ENCODE measurements at places on chromosomes 1 and 21.

GRCh38 chr1:74468982-74469603 lies 43.3 kb downstream of the LRRC53 start:
- DNase-seq = no peak

DNA sequence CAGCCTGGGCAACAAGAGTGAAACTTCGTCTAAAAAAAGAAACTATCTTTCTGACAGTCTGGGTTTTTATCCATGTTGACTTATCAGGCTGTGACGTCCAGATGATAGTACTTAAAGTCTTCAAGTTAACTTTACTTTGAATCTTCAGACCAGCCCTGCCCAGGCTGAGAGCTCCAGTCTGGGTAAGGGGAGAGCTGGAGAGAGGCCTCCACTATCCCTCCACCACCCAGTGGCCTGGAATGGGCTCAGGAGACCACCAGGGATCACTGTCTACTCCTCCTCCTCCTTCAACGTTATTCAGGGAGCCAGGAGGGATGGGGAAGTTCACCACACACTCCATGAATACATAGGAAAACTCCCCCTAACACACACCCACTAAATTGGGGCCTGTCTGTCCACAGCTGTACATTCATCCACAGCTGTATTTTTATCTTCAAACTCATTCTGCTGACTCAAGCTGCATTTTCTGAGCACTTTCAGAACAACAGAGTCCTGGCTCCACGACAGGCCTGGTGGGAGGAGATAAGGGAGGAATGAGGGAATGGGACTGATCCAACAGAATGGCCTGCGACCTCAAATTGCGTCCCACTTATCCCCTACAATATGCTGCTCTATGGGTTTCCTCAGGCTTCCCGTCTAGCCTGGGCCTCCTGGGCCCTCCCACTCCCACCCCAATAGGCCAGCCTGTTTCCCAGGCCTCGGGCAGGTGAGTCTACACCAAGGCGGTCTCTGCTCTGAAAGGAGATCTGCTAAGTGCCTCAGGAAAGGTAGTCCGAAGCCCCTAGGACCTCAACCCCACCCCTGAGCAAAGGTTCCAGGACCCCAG lies 1.8 kb downstream of the SLC45A3 start:
- no peak for DNase-seq

DNA sequence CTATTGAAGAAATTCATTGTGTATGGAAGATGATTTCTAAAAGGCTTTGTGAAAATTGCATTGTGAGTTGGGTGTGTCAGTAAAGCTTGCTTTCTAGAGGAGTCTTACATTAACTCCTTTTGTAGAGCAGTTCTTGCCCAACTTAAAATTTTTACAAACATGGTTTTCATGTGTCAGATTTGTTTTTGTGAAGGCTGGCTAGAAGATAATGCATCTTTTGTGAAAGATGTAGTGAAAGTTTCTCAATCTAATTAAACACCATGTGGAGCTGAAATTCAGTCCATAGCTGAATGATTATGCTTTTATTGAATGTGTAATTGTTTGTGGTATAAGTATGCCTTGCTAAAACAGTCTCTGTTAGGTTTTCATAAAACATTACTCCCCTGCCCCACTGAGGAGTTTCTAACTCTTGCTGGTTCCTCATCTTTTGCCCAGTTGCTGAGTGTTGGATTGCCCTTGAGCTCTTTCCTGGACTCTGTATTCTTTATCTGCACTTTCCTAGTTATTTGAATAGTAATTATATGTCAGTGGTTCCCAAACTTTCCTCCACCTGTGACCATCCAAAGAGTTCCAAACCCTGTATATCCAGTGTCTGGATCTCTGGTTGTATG lies 38.0 kb downstream of the KCTD3 start:
- no peak for DNase-seq

DNA sequence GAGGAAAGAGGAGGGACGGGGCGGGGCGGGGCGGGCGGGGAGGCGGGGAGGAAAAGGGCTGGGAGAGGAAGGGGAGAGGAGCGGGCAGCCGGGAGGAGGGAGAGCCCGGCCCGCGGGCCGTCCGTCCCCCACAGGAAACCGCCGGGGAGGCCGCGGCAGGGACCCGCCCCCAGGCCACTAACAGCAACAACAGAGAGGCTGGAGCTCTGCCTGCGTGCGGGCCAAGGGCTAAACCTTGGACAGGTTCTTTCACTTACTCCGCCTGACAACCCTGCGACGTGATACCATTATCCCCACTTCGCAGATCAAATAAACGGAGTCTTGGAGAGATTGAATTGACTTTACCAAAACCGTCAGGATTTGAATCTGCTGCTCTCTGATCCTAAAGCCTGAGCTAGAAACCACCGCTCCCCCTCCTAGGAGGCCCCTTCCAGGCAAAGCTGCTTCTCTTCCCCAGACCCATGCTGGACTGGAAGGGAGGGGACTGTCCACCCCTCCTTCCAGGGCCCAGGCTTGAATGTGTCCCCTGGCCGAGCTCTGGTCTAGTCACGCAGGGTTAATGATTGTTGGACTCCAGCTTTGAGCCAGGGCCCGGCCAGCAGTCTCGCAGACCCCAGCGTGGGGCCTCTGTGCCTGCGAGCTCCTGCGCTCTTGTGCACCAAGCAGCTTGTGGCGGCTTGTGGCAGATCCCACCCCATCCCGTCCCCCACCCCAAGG lies at the start of gene EVA1B:
Gene EVA1B, minus strand, starts transcription at position 10 of the 717 bp plus-strand sequence. CDS start 608 bp downstream, outside the sequence.
- DNase-seq = no peak

DNA sequence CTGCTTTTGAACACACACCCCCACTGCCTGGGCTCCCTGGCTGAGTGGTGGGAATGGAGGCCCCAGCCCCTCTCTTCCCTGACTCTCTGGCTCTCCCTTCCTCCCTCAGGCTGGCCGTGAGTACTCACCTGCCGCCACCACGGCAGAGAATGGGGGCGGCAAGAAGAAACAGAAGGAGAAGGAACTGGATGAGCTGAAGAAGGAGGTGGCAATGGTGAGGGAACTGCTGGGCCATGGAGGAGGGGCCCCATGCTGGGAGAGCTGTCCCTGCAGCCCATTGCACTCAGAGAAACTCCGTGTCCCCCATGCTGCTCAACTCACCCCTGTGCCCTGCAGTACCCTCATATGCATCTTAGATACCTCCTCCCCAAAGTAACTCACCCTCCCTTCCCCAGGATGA lies 5.2 kb downstream of the ATP1A2 start:
- DNase-seq = no peak

DNA sequence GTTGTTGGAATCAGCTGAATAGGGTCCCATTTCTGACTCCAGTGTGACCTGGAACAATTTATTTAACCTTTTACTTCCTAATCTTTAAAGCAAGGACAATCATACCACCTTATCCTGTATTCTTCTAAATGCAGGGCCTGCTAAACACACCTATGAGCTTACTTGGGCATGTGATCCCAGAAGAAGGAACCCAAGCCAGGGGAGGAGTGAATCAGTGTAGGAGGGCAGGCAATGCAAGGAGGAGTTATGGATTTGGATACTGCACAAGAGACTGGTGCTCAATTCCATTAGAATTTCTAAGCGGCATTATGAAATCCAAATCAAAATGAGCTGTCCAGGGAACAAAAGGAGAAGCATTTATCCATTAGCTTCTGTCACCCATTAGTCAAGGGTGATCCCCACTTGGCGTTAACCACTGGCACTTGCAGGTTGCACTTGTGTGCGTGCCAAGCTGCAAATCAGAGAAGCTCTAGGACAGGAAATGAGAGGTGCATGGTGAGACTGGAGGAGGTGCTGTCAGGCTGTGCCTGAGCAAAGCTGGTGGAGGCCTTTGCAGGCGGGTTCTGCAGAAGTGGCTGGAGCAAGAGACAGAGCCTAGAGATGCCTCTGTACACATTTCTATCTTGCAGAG lies 297.2 kb upstream of the PLXNA2 start:
- DNase-seq = no peak

GRCh38 chr1:109396871-109397580 lies 692 bp downstream of the SORT1 start:
- no peak for DNase-seq

DNA sequence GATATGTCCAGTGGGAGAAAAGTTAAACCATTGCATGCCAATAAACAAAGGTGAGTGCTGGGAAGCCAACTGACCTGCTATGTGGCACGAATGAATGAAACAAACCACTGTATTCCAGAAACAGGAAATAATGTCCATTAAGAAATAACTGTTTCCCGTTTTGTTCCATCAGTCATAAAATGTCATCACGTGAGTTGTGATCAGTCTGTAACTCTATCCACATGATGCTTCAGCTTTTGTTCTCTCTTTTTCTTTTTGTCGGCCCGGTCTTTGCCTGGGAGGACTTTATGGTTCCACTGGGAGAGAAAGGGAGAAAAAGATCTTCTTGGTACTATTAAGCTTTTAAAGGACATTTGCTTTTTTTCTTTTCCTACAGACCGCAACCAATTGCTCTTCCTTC lies 179.9 kb downstream of the TGFB2 start:
- no peak for DNase-seq

- no peak for DNase-seq
Observed at GRCh38 chr1:29985606-29985945, 737.8 kb downstream of the MATN1 start.

GRCh38 chr1:48659801-48660200 lies 116.9 kb downstream of the BEND5 start:
- DNase-seq = no peak

- DNase-seq = no peak
Observed at GRCh38 chr1:162383091-162383490, 1.6 kb downstream of the C1orf226 start.

DNA sequence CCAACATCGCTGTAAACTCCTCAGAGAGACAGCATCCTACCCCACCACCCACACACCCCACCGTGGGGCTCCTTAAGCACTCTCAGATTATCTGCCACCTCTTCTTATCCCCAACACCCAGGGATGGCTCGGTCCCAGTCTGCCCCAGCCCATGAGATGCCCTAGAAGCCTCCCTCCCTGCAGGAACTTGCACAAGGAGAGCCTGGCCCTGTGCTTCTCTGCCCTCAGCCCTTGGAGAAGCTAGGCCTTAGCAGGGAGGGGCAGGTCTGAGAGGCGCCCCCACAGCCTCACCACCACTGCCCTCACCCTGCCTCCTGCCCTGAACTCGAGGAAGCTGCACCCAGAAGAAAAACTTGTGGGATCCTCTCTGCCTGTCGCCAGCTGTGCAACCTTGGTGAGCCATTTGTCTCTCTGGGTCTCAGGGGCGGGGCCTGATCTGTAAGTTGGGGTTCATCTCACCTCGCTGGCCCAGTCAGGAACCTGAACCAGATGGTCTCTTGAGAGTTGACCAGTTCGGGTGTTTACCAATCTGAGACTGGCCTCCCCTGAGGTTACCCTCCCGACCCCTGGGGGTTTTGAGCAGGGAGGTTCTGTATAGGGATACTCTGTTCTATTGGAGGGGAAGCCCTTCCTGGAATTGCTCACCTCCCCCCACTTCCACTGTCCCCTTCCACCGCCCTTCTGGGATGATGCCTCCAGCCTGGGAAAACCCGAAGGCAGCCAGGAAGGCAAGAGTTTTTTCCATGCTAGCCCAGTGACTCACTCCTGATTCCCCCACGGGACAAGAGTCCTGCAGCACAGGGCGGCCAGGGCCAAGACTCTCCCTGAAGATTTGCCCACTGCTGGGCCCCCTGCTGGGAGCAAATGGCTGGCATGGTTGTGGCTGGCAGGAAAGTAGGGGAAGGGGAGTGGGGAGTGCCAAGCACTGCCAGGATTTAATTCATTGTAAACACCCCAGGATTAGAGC lies at the start of gene S100A3:
Gene S100A3, minus strand, starts transcription at position 537 of the 967 bp plus-strand sequence. CDS start 773 bp downstream, outside the sequence.
- no peak for DNase-seq

DNA sequence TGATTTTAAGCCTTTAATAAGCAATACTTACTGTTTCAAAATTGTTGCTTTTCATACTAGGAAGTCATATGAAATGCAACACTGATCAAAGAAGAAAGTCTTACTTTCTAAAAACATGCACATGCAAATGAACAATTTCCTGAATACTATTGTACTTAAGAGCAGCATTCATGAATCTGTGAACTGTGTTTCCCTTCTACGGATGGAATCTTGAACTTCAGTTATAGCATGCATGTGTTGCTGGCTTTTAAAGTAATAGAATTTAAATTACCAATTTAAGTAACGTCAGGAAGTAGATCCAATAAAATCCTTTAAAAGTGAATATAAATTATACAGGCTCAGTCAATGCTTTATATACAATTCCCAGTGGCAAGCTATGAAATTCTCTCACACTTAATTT lies 348.9 kb downstream of the KCNT2 start:
- DNase-seq = no peak

DNA sequence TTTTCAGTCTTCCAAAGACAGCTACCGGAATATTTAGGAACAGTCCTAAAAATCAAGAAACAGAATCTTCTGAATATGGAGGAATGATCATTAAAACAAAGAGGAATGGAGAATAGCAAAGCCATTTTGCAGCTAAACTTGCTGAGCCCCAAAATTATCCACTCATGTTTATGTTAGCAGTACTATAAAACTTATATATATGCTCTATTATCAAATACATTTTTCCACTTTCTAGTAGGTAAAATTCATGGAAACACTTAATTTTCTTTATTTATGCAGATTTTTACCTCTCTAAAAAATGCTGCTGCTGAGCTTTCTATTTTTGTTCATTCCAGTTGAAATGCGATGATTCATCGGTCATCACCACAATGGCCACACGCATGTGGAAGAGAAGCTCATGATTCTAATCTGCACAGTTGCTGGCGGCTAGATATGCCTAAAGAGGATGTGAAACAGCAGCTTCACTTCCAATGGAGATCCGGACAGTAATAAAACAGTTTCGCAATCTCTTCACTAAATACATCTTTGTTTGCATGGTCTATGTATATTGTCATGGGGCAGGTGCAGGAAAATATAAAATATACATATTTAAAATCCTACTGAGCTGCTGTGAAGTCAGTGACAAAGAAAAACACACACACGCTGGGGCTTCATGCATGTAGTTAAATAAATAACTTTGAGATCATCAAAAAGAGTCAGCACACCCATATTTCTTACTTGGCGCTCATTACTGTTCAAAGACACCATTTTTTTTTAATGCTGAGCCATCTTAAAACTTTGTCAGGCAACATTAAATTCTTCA lies 292.2 kb downstream of the SMYD3 start:
- DNase-seq = no peak

- DNase-seq = no peak
Observed at GRCh38 chr1:116508085-116508983, 62.5 kb downstream of the CD58 start.

DNA sequence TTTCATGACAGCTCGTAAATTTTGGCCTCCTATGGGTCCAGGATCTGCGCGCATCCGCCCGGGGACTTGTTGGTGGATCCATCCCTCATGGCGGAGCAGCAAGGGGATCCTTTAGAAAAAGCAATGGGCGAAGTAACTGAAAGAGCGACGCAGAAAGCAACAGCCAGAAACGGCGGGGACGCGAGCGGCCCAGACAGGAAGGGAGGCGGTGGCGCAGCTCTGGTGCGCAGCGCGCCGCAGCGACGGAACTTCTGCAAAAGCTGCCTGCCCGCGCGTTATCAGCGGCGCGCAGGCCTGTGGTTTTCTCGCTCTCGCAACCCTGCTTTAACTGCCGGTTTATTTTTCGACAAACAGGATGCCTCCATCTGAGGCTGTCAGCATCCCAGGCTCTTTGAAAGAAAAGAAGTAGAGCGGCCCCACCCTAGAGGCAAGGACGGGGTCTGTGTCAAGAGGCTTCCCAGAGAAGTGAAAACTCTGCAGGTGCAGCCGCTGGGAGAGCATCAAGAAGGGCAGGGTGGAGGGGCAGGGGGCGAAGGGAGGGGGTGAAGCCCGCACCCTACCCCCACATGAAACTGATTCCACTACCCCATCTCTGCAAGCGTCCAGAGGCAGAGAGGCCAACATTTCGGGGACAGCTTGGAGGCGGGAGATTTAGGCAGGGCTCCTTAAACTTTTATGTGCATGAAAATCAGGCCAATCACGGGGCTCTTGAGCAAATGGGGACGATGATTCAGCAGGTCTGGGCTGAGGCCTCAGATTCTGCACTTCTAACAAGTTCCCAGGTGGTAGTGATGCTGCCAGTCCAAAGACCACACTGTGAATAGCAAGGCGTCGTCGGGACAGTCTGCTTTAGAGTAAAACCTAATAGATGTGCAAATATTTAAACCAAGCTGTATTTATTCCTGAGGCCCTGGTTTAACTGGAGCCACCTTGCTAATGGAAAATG lies 22.2 kb downstream of the RUNX1 start:
- peak; percentile 32 for DNase-seq

Data from activated naive CD8-positive, alpha-beta T cell treated with anti-CD3 and anti-CD28 coated beads, Interleukin-2, amount 50 U/mL, for 16 hours (primary cell).